ENCODE measurements at places on chromosomes 3 and 15.

GRCh38 chr15:99275525-99276128, 24.3 kb downstream of the LRRC28 start:
- no peak for DNase-seq

DNA sequence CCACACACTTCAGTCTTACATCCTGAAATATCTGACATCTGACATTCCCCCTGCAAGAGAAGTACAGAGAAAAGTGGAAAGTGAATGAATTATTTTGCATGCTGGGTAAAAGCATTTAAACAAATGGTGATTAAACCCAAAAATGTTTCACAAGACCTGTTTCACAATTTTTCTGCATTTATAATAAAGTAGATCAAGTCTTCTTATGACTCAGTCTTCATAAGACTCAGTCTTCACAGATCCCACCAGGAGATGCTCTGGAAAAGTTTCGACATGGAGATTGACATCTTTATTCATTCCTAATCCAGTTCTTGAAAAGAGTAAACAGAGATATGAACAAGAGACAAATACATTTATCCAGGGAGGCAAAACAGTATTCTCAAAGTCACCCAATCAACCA, 13.2 kb upstream of the EDC3 start:
- DNase-seq = no peak

- no peak for DNase-seq
These were observed 2.6 kb upstream of the FOXP1 start for GRCh38 chr3:71585887-71586809.

DNA sequence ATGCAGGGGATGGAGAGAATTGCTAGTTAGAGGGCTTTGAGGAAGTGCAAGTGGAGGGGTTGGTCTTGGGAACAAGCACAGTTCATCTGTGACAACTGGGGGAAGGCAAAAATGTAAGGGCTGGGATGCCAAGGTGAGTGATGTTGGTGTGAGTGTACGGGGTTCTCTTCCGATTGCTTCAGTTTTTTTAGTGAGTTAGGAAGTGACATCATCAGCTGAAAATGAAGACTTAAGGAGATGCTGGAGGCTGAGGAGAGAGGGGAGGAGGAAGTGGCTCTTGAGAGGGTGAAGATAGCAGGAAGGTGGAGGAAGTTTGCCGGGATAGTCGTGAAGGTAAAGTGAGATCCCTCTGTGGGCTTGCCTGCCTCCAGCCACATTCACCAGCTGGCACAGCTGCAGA, 12.7 kb downstream of the TICRR start:
- DNase-seq = no peak

DNA sequence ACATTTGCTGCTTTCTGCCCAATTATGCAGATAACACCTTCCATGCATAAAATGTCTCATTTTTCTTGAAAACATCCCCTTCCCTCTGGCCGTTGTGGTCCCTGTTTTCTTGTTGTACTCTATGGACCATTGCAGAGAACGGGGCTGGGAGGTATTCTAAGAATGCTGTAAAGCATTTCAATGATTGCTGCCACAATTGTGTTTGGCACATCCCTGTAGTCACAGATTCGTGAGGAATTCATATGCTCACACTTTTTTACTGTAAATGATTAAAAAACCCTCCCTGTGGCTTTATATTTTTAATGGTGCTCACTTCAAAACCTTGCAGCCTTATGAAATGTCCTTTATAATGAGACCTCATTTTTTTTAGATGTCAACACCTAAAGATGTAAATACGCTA, 207.2 kb upstream of the GBE1 start:
- no peak for DNase-seq

- DNase-seq = no peak
These were observed 36.9 kb upstream of the GNB4 start for GRCh38 chr3:179488213-179488612.

Measured in left hindlimb (tissue), 1 donor.